ENCODE measurements at places on chromosomes 1 and 21. TPM values are rescaled to one million over a fixed set of nuclear protein-coding genes. Genes with fewer than 3 reads are reported as not detected.

TTLL10 gene
- total RNA-seq, result not detected

DNA sequence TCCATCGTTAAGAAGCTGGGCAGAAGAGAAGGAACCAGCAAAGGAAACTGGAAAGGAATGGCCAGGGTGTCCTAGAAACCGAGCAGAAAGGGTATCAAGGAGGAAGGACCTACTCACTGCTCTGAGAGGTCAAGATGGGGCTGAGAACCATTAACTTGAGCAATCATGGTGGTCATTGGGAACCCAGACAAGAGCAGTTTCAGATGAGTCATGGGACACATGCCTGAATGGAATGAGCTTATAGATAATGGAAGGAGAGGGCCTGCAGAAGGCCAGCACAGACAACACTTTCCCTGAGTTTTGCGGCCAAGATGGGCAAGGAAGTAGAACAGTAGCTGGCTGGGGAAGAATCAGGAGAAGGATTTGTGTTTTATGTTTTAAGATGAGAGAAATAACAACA lies 383.2 kb downstream of the KIF26B start:
- no peaks in the 10 kb centered on the region for H3K4me1 ChIP-seq
- H3K27ac ChIP-seq, result no peak overlapping the region
- H3K4me3 ChIP-seq, result no peak overlapping the region
- H3K27me3 ChIP-seq, result no peaks in the 10 kb centered on the region

NBPF4 gene
- total RNA-seq, result not detected

- H3K4me1 ChIP-seq, result peaks cover 25% of the 10 kb centered on the region
- H3K27ac ChIP-seq, result no peak overlapping the region
- H3K36me3 ChIP-seq, result no peaks in the 10 kb centered on the region
- H3K27me3 ChIP-seq, result no peaks in the 10 kb centered on the region
- no peak for DNase-seq
Observed at GRCh38 chr21:36330904-36331303, 10.9 kb downstream of the MORC3 start.

CITED4 gene
- total RNA-seq, result 79.6 TPM

RGL1 gene
- total RNA-seq, result 5.6 TPM

OR2T11 gene
- total RNA-seq, result not detected

GRCh38 chr21:26453267-26453666 lies 119.8 kb downstream of the CYYR1 start:
- no peaks in the 10 kb centered on the region for H3K4me1 ChIP-seq
- no peak overlapping the region for H3K27ac ChIP-seq
- no peaks in the 10 kb centered on the region for H3K27me3 ChIP-seq

- no peaks in the 10 kb centered on the region for H3K27me3 ChIP-seq
- no peaks in the 10 kb centered on the region for H3K36me3 ChIP-seq
- no peak overlapping the region for H3K27ac ChIP-seq
- no peaks in the 10 kb centered on the region for H3K4me1 ChIP-seq
Observed at GRCh38 chr1:85091671-85092280, 43.5 kb upstream of the MCOLN3 start.

TMCC2 gene
- total RNA-seq, result 0.19 TPM

DNA sequence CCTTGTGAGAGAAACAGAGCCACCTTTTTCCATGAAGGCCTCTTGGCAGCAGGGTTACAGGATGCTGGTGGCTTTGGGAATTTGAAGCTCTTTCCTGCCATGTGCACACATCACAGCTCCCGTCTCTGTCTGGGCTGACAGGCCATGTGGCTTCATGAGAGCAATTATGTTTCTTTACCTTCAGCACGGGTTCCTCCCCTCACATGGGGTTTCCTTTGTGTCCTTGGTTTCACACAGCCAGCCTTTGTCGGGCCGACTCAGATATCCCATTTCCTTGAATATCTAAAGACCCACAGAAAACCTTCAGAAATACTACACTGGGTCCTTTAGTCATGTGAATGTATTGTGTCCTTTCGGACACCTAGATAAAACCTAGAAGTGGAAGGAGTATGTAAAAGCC lies 7.1 kb downstream of the CLIC6 start:
- H3K27me3 ChIP-seq, result peaks cover 10% of the 10 kb centered on the region
- no peak for DNase-seq
- H3K4me3 ChIP-seq, result no peak overlapping the region
- H3K27ac ChIP-seq, result no peak overlapping the region

DNA sequence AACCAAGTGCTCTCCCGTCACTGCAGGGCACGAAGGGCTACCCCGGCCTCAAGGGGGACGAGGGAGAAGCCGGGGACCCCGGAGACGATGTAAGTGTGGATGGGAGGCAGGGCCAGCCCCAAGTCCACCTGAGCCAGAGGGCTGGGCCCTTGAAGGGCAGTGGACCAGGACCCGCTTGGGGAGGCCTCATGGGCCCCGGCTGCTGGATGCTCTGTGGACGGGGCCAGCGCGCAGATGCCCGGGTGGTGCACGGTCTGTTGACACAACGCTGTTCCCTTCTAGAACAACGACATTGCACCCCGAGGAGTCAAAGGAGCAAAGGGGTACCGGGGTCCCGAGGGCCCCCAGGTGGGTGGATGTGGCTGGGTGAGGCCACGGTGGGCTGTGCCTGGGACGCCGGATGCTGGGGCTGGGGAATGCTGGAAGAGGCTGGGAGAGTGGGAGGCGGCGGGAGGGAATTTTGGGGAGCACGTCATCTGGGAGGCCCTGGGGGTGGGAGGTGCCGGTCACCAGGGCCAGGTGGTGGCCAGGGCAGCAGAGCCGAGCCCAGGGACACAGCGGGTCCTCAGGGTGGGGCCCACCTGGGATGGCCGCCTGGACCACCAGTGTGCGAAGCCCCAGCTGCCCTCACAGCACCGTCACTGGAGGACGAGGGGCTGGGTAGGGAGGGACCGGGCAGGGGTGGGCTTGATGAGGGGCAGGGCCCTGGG lies 17.5 kb downstream of the COL6A1 start:
- no peaks in the 10 kb centered on the region for H3K27me3 ChIP-seq
- H3K27ac ChIP-seq, result no peak overlapping the region

DNA sequence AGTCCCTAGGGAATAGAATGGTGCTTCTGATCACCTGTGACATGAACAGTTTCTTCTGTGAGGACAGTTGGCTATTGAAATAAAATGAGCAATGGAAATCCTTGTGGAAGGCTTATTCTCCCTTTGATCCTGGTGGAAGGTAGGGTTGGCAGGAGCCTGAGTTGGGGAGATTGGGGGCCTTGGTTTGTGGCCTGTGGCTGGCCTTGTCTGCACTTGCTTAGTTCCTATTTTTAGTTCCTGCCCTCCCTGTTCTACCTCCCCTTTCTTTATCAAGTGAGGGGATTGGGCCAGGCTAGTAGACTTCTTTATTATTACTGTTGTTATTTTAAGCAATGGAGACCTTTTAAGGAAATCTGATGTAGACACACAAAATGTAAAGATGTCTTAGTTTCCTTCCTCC lies 8.2 kb downstream of the DMRTB1 start:
- no peaks in the 10 kb centered on the region for H3K4me1 ChIP-seq
- no peaks in the 10 kb centered on the region for H3K36me3 ChIP-seq
- no peak for DNase-seq
- no peaks in the 10 kb centered on the region for H3K27me3 ChIP-seq

DNA sequence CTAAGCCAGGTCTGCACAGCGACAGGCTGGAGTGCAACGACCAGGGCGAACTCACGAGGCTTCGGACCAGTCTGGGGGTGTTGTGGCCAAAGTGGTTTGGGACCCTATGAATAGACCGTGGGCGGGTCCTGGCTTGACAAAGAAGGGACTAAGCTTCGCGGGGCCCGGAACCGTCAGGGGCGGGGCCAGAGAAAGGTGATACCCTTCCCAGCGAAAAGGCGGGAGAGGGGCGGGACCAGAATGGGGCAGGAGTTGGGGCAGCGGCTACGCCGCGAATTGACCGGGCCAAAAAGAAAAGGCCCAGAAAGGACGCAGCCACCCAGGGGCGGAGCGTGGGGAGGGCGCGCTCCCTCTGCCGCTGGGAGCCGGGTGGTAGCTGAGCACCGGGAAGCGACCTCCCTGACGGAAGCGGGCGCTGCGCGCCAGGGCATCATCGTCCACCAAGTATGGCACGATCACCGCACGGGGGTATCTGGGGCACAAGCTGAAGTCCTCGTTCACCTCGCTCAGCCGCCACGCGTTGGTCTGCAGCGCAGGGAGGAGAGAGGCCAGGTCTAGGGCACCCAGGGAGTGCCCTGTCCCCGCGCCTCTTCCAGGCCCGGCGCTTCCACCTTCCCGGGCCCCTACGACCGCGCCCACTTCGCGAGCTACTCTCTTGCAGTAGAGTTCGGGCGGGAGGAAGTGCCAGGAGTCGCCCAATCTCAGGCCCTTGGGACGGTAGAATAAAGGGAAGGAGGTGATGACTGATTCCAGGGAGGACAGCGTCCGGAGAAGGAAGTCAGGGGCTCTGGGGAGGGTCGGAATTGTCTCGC lies 6.7 kb upstream of the FAM167B start:
- peak; percentile 65 for DNase-seq
- H3K4me1 ChIP-seq, result no peaks in the 10 kb centered on the region
- no peaks in the 10 kb centered on the region for H3K27me3 ChIP-seq
- peak overlapping the region; percentile 57 for H3K4me3 ChIP-seq
- peak overlapping the region; percentile 55 for H3K27ac ChIP-seq

DNA sequence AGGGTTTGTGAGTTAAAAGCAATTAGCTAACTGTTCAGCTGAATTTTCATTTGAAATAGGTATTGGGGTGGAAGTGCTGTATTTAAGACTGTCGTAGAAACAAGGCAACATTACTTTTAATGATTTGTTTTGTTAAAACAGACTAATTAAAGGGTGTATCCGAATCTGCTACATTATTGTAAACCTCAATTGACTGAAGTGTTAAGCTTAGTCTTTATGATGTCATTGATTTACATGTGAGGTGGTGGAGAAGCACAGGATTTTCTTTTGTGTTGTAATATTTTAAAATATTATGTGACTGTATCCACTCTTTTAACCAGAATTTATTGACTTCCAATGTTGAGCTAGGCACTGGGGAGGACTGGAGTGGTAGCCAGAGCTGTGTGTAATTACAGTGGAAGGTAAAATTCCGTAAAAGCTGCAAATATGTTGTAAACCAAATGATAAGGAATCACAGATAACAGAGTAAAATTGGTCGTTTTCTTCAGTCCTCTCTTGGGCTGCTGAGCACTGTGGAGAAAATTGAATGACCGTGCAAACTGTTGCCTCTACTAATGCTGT lies 1.6 kb downstream of the HOOK1 start:
- no peak for DNase-seq
- H3K27ac ChIP-seq, result no peak overlapping the region
- H3K4me3 ChIP-seq, result peak overlapping the region; percentile 66
- H3K27me3 ChIP-seq, result no peaks in the 10 kb centered on the region
- no peaks in the 10 kb centered on the region for H3K4me1 ChIP-seq

GRCh38 chr1:147785794-147786506 lies 25.5 kb upstream of the GJA5 start:
- no peak for DNase-seq
- no peak overlapping the region for H3K27ac ChIP-seq
- no peaks in the 10 kb centered on the region for H3K36me3 ChIP-seq
- H3K27me3 ChIP-seq, result no peaks in the 10 kb centered on the region
- no peaks in the 10 kb centered on the region for H3K4me1 ChIP-seq

GRCh38 chr21:42652527-42653230 lies 742 bp upstream of the PDE9A start:
- H3K36me3 ChIP-seq, result no peaks in the 10 kb centered on the region
- H3K4me3 ChIP-seq, result peak overlapping the region; percentile 30
- H3K27ac ChIP-seq, result peak overlapping the region; percentile 34
- peak; percentile 83 for DNase-seq

DNA sequence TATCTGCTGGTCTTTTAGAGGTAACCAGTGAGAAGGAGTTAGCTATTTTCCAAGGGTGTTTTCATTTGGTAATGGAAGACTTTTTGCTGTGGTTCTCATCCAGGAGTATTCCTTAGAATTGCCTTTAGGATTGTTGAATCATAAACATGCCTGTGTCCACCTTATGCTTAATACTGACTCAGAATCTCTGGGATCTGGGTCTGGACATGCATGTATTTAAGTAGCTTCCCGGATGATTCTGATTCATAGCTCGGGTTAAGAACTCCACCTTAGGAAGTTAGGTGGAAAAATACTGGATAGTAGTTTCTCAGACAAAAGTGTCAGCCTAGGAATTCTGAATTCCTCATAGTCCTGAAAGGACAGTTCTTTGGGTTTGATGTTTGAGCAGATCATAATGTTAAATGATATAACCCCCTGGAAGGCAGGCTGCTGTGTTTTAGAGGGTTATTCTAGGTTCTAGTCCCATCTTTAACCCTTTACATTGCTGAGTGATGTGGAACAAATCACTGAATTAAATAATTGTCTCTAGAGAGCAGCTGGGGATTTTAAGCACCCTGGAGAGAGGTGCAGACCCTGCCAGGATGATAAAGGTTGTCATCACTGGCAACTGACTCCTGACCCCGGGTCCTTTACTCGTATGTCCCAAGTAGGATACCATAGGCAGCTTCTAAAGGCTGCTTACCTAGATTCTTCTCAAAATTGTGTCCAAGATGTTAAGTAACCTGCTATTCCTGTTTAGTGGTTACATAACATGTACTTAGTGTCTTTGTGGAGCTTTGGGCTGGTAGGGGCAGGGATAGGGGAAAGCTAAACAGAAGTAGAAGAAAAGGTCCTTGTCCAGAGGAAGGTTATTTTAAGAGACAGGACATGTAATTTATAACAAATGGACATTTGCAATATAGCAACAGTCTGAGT lies 14.5 kb upstream of the C4BPB start:
- no peak overlapping the region for H3K27ac ChIP-seq
- H3K27me3 ChIP-seq, result no peaks in the 10 kb centered on the region
- peaks cover 2% of the 10 kb centered on the region for H3K36me3 ChIP-seq
- DNase-seq, result no peak
- H3K4me3 ChIP-seq, result no peak overlapping the region
- H3K4me1 ChIP-seq, result no peaks in the 10 kb centered on the region

- no peaks in the 10 kb centered on the region for H3K36me3 ChIP-seq
- no peak for DNase-seq
- no peak overlapping the region for H3K4me3 ChIP-seq
- H3K27ac ChIP-seq, result no peak overlapping the region
- no peaks in the 10 kb centered on the region for H3K4me1 ChIP-seq
Observed at GRCh38 chr1:2174348-2175054, 20.1 kb downstream of the FAAP20 start.

HCRTR1 gene
- not detected for total RNA-seq

DNA sequence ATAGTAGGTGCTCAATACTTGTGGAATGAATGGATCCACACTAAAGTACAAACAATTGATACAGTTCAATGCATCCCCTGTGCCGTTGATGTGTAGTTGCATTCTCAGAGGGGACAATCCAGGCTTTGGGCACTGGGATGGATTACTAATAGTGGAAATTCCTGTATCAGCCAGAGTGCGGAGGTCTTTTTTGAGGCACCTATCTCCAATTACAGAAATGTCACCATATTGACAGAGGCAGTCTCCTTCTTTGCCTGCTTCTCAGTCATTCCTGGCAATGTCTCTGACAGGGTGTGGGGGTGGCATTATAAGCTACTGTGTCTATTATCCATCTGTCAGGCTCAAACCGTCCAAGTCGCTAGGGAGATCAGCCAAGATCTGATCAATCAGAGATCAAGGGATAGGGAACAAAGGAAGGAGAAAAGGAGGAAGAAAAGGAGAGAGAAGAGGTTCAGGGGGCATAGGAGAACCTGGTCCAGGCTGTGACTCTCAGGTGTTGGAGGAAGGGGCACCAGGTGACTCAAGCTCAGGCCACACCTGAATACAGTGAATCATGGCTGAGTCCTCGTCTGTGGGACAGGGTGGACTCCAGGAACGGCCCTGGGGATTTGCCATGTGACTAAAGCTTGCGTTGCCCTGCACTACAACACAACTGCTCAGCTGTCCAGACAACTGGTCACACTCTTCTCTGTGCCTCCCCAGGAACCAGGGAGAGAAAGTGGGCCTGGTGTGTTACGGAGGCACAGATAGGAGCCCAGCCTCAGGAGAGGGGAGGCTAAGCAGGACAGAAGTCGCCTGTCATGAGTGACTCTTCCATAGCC lies 3.4 kb upstream of the LAMB3 start:
- no peaks in the 10 kb centered on the region for H3K36me3 ChIP-seq
- H3K27me3 ChIP-seq, result no peaks in the 10 kb centered on the region
- no peak overlapping the region for H3K4me3 ChIP-seq
- peaks cover 61% of the 10 kb centered on the region for H3K4me1 ChIP-seq
- H3K27ac ChIP-seq, result no peak overlapping the region

Data from right lobe of liver (tissue), 6 donors.